A549 treated with DMSO at 1 μM for 4 hours (cell line): ENCODE measurements at places on chromosomes 16 and 17. TPM values are rescaled to one million over a fixed set of nuclear protein-coding genes. Genes with fewer than 3 reads are reported as not detected.

Gene GAS2L2
- 0.03 to 0.13 TPM (median 0.07 TPM) in 5 replicates for total RNA-seq

Gene DLX3
- 0.08 to 0.28 TPM (median 0.14 TPM) in 5 replicates for total RNA-seq

Gene CCDC154
- total RNA-seq, result 0.09 to 0.57 TPM (median 0.28 TPM) in 5 replicates

Gene HCRT
- 0.32 TPM in 1 of 5 replicates, not detected in the others for total RNA-seq

Gene SMYD4
- 8.0 to 11.2 TPM (median 10.1 TPM) in 5 replicates for total RNA-seq

Gene TRIM47
- 138 to 179 TPM (median 144 TPM) in 5 replicates for total RNA-seq

Gene SLFN14
- total RNA-seq, result not detected in 5 replicates

Gene ADAMTS18
- total RNA-seq, result 0.02 TPM in 1 of 5 replicates, not detected in the others

Gene ST6GALNAC1
- 0.15 to 0.44 TPM (median 0.30 TPM) in 4 of 5 replicates, not detected in the other for total RNA-seq

Gene FBXL16
- 1.5 to 2.9 TPM (median 2.5 TPM) in 5 replicates for total RNA-seq

Gene MLYCD
- 1.1 to 2.3 TPM (median 2.1 TPM) in 5 replicates for total RNA-seq

Gene MBTPS1
- 40.5 to 52.4 TPM (median 50.1 TPM) in 5 replicates for total RNA-seq

Gene CCL18
- not detected in 5 replicates for total RNA-seq

Gene SLC5A10
- 0.12 to 0.25 TPM (median 0.18 TPM) in 5 replicates for total RNA-seq
